ENCODE measurements at places on chromosomes 5 and 9. TPM values are rescaled to one million over a fixed set of nuclear protein-coding genes. Genes with fewer than 3 reads are reported as not detected.

Gene GRXCR2
- total RNA-seq: not detected

Gene SWI5
- 39.0 TPM for total RNA-seq

Gene FRMD3
- 0.14 TPM for total RNA-seq

Gene CETN3
- 8.5 TPM for total RNA-seq

Gene RNF180
- total RNA-seq: 0.74 TPM

Gene C1QTNF3
- 2.0 TPM for total RNA-seq

Gene NTRK2
- not detected for total RNA-seq

Gene MARCOL
- 8.3 TPM for total RNA-seq

Gene PAEP
- not detected for total RNA-seq

Gene GABRG2
- total RNA-seq: not detected

Gene CD180
- total RNA-seq: 0.14 TPM

Gene CAMK2A
- 0.71 TPM for total RNA-seq

Data from smooth muscle cell of bladder (primary cell).